Neural crest cell (in vitro differentiated cells): ENCODE measurements at places on chromosomes 6 and 20. TPM values are rescaled to one million over a fixed set of nuclear protein-coding genes. Genes with fewer than 3 reads are reported as not detected.

MUC22 gene
- total RNA-seq: not detected in 2 replicates

PSMA7 gene
- 318 and 322 TPM in 2 replicates for total RNA-seq

SCGN gene
- not detected in 2 replicates for total RNA-seq

MSH5 gene
- total RNA-seq: 79.5 and 86.2 TPM in 2 replicates

DNA sequence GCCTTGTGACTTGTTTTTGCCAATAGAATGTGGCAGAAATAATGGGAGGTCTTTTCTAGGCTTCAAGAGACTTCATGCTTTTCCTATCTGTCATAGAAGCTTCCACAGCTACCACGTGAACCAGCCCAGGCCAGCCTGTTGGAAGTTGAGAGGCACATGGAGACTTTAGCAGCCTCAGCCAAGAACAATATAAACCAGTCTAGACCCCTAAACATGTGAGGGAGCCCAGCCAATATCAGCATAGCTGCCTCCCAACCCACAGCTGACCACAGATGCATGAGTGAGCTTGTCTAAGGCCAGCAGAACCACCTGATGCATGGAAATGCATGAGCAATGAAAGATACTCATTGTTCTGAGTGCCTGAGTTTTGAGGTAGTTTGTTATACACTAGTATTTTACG is 540.7 kb upstream of the BTBD3 start:
- DNase-seq: no peak

DNA sequence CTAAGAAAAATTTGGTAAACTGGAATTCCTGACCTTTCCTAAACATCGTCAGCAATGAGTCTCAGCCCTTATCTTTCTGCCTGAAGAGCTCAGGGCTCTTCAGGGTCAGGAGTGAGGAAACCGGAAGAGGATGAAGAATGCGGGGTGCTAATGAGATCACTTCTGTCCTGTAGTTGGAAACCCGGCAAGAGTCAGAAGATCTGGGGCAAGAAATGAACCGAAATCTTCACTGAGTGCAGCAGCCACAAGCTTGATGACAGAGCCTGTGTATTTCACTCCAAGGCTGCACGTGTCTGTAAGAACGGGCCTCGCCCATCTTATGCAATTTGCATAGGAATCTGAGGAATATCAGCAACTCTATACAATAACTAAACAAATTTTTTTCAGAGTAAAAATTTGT is 60.4 kb upstream of the QKI start:
- no peak for DNase-seq

GRCh38 chr20:3632311-3633004 is 30.7 kb downstream of the GFRA4 start:
- DNase-seq: no peak

DNA sequence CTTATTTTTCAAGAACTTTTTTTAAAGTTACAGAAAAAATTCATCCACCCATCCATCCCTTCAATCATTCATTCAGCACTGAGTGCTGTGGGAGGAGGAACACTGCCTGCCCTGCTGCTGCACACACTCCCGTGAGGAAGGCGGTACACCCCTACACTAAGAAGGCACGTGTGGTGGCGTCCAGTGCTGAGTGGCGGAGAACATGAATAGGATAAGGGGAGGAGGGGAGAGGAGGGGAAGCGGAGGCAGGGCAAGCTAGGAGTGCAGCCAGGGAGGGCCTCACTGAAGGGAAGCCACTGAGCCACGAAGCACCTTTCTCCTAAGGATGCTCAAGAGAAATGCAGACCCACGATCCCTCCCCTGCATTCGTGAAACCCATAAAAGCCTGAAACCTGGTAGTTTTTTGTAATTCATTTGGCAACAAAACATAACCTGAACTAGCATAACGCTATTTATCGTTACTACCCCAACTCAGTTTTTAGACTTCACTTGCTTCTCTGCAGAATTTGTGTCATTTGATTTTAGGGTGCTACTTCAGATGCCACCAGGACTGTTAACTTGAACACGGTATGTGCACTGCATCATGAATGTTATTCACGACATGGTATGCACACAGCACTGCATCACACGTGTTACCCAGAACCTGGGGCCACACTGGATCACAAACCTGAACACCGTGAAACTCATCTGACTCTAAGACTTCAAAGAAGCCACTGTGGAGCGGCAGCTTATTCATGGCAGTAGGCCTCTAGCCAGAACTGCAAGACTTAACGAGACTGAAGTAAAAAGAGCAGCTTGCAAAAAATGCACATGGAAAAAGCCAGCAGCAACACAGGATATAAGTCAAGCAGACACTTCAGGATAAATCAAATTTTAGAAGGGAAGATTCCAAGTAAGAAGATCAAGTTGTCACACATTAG is 3.5 kb downstream of the RNASET2 start:
- no peak for DNase-seq

GRCh38 chr6:107658920-107659865 is 164.9 kb downstream of the SCML4 start:
- no peak for DNase-seq
